ENCODE measurements at places on chromosomes 1 and 21.

DNA sequence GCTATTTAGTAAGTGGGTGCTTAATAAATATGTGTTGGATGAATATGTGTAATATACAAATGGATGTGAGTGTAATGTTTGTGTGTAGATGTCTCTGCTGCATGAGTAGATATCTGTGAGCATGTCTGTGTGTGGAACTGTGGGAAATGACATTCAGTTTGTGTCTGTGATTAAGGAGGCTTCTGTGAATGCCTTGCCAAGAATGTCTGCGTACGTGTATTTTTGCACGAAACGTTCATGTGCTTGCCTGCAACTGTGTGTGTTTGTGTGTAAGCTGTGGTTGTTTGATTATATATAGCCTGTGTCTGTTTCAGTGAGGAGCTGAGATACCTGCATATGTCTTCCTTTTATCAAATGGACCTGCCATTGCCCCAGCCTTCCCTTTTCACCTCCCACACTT is 13.8 kb downstream of the DMBX1 start:
- no peak for DNase-seq

- no peak for DNase-seq
These were observed 190.3 kb downstream of the C1orf94 start for GRCh38 chr1:34366875-34367624.

DNA sequence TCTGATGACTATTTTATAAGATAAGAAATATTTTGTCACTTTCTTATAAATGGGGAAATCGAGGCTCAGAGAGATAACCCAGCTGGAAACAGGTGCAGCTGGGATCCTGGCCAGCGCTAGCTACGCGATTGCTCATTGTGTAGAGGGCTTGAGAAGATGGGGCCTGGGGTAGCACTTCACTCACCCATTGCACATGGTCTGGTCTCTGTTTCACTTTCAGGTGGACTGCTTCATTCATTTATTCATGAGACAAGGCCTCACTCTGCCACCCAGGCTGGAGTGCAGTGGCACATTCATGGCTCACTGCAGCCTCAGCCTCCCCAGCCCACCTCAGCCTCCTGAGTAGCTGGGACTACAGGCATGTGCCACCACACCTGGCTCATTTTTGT is 23.8 kb downstream of the UBE4B start:
- DNase-seq: no peak

DNA sequence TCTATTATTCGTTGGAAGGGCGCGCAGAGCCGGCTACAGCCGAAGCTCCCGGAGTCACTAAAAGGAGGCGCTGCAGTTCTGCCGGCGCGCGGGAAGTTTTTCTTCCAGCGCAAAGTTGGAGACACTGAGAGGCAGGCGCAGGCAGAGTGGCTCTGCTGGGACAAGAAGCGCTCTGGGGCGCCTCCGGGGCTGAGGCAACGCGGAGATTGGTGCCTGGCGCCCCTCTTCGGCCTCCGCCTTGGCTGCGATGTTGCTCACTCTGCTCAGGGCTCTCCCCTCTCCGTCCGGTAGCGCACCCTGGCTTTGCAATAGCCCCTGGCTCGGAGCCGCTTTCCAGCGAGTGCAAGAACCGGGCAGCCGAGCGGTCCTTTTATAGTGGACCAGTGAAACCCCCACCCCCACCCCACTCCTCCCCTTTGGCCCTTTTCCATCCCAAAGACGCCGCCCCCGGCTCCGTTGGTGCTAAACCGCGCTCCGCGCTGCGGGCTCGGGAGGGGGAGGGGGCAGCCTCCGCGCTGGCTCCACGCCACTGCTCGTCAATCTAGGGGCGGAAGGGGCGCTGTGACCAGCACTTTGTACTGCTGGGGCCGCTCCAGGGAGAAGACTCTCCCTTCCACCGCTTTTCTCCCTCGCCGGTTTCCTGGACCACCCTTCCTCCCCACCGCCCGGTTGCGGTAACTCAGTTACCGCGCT is at the start of gene ADAMTS1:
ADAMTS1 (minus strand) TSS at position 344 of the 693 bp plus-strand sequence. CDS start 455 bp downstream, outside the sequence.
- peak; percentile 70 for DNase-seq

DNA sequence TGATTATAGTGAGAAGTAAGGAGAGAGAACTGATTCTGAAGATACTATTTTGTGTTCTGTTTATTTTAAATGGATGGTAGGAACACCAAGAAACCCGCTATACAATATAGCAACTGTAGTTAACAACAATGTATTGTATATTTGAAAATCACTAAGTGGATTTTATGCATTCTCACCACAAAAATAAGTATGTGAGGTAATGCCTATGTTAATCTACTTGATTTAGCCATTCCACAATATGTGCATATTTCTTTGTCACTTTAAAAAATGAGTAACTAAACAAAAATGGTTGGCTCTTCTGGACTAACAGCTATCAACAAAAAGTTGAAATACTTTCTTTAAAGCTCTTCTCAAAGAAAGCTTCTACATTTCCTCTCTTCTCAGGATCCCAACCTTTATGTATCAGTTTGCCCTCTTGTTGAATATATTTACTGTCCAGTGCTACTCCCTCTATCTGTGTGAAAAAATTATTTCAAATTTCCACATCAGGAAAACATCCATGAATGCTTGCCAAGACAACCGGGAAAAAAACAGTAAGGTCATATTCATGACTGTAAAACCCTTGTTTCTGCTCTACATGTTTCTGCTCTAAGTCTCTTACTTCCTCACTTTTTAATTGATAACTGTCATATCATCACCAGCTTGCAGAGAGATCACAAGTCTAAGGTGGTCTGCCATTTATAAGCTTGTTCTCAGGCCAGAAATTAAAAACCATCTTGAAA is 27.0 kb downstream of the CLCA4 start:
- no peak for DNase-seq

DNA sequence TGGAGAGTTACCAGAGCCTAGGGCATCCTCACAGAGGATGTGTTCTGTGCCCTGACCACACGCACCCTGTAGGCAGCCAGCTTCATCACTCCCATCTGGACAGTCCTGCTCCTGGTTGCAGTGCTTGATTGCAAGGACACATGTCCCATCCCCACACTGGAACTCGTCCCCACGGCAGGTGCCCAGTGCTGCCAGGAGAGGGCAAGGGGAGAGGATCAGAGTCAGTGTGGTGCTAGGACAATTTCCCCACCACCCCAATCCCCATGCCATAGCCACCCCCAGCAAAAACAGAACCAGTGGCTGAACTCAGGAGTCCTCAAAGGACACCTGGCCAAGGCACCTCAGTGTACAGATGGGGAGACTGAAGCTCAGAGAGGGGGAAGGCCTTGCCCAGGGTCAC is 37.2 kb upstream of the MAGOH start:
- DNase-seq: no peak
